ENCODE measurements at places on chromosomes 7 and 10.

- no peak for DNase-seq
Measured at GRCh38 chr10:48568546-48568945, 36.3 kb downstream of the ARHGAP22 start.

- no peak for DNase-seq
Measured at GRCh38 chr7:66747881-66748511, 7.5 kb downstream of the RABGEF1 start.

DNA sequence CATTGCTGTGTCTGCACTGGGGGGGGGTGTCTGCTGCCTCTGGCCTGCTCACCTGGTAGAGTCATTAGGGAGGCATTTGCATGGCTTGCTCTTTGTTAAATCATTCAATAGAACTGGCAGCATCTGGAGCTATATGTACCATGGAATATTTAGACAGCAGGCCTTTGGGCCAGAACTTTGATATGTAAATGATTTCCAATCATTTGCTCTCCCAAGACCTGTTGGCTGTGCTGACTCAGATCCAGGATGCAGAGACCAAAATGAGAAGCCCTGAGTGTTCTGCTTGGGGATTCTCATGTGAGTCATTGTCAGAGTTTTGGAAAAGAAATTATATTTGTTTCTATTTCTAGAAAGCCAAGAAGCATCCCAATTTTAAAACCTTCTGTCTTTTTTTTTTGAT, 257.6 kb upstream of the IGFBP3 start:
- DNase-seq = peak; percentile 19

DNA sequence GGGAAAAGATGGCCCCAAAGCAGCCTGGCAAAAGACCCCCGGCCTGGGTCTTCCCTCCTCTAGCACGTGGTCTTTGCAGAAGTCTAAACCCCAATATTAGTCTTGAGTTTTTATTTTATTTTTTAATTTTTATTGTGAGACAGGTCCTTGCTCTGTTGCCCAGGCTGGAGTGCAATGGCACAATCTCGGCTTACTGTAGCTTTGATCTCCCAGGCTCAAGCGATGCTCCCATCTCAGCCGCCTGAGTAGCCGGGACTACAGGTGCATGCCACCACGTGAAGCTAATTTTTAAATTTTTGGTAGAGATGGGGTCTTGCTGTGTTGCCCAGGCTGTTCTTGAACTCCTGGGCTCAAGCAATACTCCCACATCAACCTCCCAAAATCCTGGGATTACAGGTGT, 40.3 kb upstream of the MXI1 start:
- no peak for DNase-seq

DNA sequence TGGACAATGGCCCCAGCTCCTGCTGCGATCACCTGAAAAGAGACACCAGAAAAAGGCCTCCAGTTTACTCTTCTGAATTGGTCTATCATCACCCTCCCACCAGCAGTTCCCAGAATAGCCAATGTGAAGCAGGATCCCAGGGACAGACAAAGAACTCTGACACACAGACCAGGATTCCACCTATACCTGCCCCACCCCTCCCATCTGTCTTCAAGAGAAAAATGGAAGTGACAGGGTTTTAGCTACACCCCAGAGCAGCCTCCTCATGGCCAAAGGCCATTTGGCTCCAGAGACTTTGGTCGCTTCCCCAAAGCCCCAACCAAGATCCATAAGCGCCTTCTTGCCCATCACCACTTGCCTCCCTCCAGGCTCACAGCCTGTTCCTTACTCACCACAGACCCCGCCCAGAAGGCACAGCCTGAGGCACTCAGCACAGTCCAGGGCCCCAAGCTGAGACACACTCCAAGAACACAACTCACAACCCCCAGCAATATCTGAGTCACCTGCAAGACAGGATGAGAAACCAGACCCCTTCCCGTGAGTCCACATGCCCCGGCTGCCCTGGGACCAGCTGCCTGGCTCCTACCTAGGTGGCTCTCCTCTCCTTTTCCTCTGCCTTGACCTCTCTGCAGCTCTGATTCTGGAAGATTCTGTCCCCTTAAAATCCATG, 6.5 kb downstream of the TMEM176B start:
- DNase-seq = no peak

- no peak for DNase-seq
Measured at GRCh38 chr10:113475381-113475807, 77.5 kb upstream of the HABP2 start.

DNA sequence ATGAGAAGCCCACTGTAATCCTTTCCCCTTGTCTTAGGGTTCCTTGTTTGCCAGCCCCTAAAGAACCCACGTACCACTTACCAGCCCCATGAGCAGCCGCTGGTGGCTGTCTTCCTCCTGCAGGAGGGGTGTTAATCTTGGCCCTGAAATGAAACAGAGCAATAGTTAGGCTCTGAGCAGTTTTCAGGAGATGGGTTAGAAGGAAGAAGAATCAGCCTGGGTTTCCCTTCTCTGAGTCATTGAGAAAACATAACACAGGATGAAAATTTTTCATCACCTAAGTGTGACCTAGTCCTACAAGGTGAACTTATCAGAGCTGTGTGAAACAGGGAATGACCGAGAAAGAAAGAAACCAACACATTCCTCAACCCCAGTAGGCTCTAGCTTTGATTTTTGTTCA, 90.0 kb downstream of the GSAP start:
- no peak for DNase-seq

- no peak for DNase-seq
Measured at GRCh38 chr10:33237736-33238624, 96.5 kb downstream of the NRP1 start.

DNA sequence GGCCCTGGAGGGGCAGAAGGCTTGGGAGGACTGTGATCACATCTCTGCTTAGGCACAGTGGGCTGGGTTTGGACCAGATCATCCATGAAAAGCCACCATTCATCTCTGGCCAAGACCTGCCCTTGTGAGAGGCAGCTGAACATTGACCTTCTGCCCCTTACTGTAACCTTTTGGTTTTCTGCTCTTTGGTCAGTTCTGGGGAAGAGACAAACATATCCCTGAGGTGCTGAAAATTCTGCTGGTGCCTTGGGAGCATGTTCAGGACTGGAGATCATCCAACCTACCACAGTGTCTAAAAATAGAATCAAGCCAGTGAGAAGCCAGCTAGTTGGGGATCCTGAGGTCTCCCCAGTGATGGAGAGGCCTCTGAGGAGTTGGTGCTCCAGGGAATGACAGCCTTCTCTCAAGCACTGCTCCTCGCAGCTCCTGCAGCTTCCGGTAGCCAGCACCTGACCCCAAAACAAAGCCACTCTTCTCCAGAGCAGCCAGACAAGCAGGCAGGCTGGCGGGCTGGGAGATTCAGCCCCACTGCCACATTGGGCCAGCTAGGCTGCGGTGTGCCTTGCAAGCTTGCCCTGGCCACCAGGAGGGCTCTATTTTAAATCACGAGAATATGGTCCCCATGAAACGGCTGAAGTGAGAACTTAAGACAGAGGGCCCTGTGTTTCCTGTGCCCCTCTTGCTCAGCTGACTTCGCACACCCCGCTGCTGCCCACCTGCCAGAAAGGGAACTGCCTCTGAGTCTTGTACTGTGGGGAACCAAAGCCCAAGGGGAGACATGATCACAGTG, 37.8 kb upstream of the UBE2H start:
- no peak for DNase-seq

DNA sequence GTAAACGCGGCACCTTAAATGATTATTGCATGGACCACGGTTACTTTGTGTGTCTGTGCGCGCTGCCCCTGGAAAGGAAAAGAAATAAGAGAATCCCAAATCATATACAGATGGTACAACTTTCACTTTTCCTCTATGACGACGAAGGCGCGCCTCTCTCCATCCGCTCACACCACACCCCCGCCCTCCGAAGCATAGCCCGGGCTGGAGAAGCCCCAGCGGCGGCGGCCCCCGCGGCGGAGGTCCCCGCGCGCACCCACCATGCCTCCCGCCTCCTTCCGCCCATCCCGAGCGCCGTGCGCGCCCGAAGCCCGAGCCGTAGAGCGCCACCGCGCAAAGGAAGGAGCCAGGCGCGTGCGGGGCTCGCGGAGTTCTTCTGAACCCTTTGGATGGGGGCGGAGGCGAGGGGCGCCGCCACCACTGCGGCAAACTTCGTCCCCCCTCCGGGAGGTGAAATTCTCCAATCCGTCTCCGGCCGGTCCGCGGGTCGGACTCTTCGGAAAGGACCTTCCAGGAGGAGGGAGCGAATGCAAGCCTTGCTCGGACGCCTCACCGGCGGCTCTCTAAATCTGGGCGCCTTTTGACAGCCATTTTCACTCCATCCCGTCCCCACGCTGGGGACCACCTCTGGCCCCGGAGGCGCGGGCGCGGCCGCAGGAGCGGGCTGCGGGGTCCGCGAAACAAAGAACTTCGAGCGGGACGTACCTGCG, 588 bp downstream of the GLI3 start:
- no peak for DNase-seq

- DNase-seq = no peak
Measured at GRCh38 chr10:90179696-90180407, 478.5 kb downstream of the KIF20B start.

DNA sequence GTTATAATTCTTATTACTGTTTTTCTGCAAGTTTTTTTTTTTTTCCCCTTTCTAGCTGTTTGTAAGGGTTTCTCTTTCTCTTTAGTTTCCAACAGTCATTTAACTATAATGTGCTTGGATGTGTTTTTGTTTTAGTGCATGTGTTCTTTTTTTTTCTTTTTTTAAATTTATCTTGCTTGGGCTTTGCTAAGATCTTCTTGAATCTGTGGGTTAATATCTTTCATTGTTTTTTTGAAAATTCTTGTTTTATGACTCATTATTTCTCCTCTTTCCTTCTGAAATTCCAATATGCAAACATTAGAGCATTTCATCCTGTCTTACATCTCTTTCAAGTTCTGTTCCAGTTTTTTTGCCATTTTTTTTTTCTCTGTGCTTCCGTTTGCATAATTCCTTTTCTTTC, 5.7 kb upstream of the HK1 start:
- no peak for DNase-seq

DNA sequence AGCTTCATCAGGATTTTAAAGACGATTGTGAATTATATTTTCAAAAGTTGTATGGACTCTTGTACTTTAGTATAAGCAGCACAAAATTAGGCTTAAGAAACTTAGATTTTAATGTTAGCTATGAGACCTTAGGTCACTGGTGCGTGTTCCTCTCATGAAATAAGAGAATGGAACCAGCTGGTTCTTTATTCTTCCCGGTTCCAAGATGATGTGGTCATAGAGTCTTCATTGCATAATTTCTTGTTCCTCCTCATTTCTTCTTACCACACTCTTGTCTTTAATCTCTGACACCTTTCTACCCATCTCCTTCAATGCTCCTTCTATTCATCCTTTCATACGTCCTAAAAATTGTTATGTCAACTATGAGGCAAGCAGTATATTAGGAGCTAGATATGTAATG, 437.2 kb downstream of the AUTS2 start:
- no peak for DNase-seq

GRCh38 chr10:14910953-14911352, 32.3 kb downstream of the SUV39H2 start:
- no peak for DNase-seq

DNA sequence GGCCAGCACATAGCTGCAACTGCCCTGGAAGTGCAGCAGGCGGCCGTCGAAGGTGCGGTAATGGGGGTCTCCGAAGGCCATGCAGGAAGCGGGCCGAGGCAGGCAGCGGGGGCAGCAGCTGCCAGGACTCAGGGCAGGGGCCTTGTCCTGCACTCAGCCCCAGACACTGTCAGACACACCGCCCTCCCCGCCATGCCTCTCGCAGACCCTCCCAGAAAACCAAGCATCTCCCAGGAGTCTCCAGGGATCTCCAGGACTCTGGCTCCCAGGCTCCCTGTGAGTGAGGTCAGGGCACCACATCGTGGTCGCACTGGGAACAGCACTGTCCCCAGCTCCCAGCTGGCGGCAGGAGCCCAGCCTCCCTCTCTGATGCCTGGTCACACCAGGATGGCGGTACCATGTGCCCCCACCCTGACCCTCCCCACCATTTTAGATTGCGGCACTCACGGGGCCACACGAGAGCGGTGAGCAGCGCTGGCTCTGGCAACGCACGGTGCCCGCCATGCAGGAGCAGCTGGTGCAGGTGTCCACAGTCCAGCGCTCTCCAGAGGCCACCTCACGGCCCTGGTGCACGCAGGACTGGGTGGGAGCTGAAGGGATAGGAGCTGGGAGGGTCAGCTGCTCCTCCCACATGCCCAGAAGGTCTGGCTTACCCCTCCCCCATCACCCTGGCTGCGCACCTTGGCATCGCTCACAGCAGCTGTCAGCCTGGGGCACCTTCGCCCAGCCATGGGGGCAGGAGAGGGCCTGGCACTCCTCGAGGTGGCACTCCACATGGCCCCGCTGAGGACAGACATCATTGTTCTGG, 17.5 kb downstream of the ATP6V1F start:
- DNase-seq = peak; percentile 51

- peak; percentile 46 for DNase-seq
Measured at GRCh38 chr7:1532456-1533254, 2.2 kb downstream of the MAFK start.

DNA sequence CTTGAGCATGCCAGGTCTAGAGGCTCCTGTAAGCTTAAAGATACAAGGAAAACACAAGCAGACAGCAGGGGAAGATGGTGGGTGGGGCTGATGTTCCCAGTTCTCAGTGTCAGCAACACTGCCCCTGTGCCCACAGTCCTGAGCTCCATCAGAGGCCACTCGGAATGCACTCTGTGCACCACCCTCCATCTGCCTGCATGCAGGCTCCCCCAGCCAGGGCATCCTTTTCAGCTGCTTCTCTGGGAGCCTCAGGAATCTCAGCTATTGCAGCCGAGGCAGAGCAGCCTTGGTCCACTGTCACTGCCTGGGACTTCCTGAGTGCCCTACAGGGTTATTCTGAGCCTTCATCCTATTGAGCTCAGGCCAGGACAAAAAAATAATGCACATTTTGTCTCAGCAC, 22.2 kb downstream of the LBX1 start:
- DNase-seq = no peak

GRCh38 chr10:81957976-81958375, 83.0 kb downstream of the NRG3 start:
- DNase-seq = no peak

- no peak for DNase-seq
Measured at GRCh38 chr10:100364735-100365391, 17.8 kb downstream of the SCD start.

DNA sequence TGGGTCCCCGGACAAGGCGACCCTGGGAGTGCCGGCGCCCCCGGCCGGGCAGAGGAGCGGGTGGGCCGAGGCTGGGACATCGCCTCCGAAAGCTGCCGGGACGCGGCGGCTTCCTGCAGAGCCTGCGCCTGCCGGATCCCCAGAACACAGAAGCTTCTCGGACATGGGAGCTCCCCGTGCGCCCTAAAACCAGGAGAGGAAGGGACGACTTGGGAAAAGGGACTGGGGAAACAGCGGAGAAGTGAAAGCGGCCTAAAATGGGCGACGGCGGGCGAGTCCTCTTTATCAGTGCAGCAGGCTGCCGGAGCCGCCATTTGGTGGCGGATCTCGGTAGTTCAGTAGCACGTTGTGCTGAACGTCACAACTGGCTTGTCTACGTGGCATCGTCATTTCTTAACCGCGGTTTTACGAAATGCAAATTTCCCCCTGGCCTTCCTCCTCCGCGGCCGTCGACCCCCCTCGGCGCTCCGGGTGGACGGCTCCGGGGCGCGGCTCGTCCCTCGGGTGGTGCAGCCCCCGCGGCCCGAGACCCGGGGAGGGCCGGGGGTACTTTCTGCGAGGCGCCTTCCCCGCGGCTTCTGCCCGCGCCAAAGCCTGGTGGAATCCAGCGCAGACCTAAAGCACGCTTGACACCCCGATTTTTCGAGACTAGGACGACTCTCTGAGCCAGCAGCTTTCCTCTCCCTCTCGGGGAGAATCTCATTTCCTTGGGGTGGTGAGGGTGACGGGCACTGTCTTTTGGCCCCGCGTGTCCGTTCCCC, 9.9 kb upstream of the SPAG6 start:
- DNase-seq = no peak

- no peak for DNase-seq
Measured at GRCh38 chr7:149791-150636, 42.4 kb upstream of the FAM20C start.

- no peak for DNase-seq
Measured at GRCh38 chr10:30433306-30433729, 666 bp upstream of the MAP3K8 start.

Measured in occipital lobe (tissue), 3 donors.